ENCODE measurements at places on chromosomes 7 and 10.

DNA sequence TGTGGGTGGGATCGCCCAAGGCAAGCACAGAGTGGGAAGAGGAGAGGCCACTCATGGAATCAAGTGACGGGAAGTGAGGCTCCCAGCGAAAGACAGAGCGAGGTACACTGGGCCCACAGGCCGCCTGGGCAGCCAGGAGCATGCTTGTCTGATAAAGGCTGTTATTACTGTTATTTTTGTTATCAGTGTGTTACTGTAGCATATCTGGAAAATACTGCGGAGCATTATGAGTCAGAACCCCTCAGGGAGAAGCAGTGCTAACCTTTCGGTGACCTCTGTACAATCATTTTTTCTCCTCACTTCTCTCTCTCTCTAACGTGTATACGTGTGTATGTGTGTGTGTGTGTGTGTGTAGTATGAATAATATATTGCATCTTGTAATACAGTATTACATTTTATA, 3.8 kb upstream of the TCERG1L start:
- DNase-seq = no peak

DNA sequence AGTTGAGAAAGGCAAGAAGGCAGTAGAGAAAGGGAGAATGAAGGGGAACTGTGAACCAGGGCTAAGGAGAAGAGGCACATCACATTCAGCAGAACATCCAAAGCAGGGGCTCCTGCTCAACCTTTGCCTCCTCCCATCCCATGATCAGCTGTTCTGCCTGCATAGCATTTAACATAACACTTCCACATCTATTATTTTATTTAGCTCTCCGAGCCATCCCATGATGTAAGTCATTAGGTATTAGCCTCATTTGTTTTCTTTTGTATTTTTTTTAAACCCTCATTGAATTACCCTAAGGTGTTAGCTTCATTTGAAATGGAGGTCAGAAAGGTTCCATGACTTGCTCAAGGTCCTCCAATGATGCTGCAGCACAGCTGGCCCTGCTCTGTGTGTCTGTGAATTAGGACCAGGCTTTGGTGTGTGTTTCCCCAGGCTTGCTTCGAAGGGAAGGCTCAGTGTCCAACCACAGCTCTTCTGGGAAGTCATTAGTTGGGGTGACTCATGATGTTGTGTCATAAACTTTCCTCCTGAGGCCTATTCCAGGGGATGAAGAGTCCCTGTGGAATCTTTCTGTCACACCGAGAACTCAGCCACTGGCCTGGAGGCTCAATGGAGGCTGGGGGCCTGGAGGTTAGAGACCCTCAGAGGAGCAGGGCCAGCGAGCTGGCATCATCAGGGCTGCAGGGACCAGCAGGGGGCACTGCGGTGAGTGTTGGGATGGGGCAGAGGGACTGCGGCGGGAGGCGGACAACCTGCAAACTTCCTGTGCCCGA, 16.5 kb downstream of the NPFFR1 start:
- peak; percentile 93 for DNase-seq

GRCh38 chr10:102468683-102469082, 17.3 kb upstream of the C10orf95 start:
- peak; percentile 33 for DNase-seq

GRCh38 chr10:76127984-76128589, 696.7 kb downstream of the LRMDA start:
- DNase-seq = no peak

DNA sequence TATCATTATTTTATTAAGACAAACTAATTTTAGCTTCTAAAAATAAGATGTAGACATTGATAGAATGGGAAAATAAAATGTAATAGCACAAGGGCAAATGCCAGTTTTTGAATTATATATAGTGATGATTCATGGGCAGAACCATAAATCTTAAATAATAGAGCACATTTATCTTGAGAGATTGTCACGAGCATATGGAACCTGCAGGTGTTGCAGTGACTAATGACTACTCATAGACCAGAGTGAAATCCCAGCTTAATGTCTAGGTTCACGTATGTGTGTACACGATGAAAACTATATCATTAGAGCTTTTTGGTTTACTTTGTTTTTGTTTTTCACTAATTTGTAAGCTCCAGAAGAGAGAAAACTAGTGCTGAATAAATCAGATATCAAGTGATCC, 150.2 kb upstream of the CACNA2D1 start:
- DNase-seq = no peak

DNA sequence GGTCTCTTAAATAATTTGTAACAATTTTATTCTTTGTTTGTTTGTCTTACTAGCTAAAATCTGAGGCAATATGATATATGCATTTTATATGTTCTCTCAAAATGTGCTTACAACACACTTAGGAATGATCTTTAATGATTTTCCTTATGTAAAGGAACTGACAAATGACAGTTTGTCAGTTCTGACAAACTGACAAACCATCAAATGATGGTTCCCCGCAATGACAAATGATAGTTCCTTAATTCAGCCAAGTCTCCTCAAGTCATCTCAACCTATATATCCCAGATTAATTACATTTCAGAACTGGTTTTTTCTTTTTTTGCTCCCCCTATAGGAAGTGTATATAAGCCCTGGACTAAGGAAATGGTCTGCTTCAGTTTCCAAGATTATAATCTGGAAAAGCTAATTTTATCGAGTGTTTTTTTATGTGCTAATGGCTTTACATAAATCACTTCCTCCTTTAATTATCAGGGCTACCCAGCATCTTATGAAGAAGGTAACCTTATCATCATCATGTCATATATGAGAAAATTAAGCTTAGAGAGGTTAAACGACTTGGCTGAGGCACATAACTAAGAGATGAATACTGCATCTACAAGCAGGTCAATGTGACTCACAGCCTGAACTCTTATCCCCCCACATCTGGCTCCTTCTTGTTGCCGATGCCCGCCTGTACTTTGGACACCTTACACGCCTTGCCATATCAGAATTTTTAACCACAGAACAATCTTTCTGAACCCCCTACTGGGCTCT, 75.1 kb downstream of the RELN start:
- no peak for DNase-seq

GRCh38 chr7:117229350-117229749, 93.5 kb downstream of the WNT2 start:
- peak; percentile 99 for DNase-seq

DNA sequence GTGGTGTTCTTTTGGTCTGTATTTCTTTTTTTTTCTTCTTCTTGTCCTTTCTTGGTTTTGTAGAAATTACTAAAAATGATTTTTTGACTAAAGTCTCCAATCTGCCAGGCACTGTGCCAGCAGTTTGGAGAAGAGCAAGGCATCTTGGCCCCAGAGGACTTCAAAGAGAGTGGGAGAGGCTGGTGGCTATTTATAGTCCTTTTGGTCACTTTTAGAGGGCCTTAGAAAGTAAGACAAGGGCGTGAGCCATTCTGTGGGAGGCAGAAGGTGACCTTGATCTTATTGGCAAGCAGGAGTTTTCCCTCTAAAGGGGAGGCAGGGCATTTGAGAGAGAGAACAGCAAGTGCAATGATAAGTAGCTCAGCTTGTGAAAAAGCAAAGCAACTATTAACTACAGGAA, 211.9 kb downstream of the GALNT17 start:
- DNase-seq = peak; percentile 22

- DNase-seq = peak; percentile 87
Observed at GRCh38 chr7:140625908-140626868, 14.4 kb downstream of the DENND2A start.

DNA sequence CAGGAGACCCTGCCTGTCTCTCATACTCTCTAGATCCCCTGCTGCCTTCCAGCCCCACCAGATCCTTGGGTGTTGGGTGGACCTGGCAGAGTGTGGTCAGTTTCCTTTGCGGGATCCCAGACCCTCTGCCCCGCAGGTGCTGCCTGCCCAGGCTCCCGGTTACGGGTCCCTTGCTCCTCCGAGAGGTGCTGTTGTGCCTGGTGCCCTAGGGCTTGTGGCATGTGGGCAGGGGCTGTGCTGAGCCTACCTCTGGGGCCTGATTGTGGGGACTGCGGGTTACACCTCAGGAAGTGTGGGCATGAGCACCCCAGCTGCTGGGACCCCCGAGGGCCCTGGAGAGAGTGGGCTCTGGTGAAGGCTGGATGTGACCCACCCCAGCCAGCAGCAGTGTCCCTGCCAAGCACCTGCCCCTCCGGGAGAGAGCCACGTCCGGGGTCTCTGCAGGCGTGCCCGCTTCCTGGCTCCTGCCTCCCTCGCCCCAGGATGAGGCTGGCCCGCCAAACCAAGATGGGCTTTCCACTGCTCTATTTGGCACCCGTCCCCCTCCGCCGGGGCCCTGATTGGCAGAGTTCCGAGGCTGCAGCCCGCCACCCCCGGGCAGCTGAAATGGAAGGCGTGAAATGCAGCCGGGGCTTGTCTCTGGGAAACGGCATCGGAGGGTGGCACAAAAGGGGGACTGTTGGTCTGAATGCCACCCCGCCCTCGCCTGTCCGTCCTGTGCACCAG, 17.0 kb downstream of the CLIP2 start:
- no peak for DNase-seq

- peak; percentile 50 for DNase-seq
Observed at GRCh38 chr10:95266674-95267095, 24.1 kb downstream of the PDLIM1 start.

DNA sequence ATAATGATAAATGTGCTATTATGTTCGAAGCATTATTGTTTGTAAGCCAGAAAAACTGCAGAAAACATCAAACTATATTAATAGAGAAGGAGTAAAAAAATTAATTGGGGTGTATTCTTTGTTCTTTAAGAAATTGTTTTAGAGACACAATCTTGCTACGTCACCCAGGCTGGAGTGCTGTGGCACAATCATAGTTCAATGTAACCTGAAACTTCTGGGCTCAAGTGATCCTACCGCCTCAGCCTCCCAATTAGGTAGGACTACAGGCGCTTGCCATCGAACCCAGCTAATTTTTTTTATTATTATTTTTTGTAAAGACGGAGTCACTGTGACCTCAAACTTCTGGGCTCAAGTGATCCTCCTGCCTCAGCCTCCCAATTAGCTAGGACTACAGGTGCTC, 1138.6 kb downstream of the GATA3 start:
- no peak for DNase-seq

GRCh38 chr7:826230-826917, 5.9 kb upstream of the SUN1 start:
- no peak for DNase-seq
